ENCODE measurements at places on chromosomes 12 and 14.

- no peak for DNase-seq
Measured at GRCh38 chr14:85813040-85813439, 283.1 kb downstream of the FLRT2 start.

DNA sequence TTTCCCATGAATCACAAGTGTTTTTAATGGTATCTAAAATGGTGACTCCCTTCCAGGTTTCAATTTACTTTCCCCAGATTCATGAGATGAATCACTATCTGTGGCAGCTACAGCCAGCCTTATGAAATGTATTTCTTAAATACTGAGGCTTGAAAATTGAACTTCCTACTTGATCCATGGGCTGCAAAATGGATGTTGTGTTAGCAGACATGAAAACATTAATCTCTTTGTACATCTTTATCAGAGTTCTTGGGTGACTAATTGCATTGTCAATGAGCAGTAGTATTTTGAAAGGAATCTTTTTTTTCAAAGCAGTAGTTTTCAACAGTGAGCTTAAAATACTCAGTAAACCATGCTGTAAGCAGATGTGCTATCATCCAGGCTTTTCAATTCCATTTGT, 250.8 kb downstream of the SLC6A15 start:
- no peak for DNase-seq

GRCh38 chr12:62146318-62146717, 113.9 kb upstream of the USP15 start:
- no peak for DNase-seq

DNA sequence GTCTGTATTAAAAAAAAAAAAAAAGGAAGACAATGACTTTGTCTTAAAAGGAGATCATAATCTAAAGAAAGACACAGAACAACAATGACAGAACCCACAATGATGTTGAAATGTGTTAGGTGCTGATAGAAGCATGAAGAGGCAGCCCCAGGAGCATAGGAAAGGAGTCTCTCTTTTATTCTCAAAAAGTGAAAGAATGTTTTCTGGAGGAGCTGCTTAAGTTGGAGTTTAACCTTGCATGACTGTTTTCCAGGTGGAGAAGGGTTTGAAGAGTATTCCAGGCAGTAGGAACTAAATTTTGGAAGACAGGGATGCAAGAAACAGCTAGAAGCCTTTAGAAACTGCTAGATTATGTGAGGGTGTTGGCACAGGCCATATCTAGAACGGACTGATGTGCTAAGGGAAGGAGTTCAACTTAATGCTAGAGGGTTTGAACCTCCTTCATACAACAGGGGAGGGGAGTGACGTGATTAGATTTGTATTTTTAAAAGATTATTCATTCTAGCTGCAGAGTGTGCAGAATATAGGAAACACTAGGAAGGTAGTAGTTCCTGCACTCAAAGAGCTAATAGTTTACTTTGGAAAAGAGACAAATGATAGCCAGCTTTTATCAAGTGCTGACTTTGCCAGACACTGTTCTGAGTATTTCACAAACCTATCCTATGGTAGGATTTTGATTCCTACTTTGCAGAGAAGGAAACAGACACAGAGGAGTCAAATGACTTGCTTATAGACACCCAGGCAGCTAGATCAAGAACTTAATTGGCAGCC, 4.6 kb upstream of the RPL6 start:
- DNase-seq, result no peak

DNA sequence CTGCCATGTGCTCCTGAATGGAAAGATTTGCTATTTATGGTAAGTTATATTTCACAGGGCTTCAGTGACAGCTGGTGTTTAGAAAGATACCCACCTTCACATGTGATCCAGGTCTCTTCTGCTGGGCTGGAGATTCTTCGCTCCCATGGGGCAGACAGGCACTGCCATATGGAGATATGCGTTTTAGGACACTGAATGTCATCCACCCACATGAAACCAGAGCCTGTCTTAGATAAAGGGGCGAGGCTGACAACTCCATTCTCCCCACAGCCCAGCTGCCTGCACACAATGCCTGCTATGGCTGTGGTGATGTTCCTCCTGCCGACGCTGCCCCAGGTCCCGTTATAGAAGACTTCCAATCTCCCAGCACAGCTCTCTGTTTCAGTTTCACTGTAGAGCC, 69.4 kb downstream of the ACSM4 start:
- DNase-seq, result no peak

GRCh38 chr12:82855872-82856271, 169.2 kb downstream of the TMTC2 start:
- DNase-seq, result no peak

DNA sequence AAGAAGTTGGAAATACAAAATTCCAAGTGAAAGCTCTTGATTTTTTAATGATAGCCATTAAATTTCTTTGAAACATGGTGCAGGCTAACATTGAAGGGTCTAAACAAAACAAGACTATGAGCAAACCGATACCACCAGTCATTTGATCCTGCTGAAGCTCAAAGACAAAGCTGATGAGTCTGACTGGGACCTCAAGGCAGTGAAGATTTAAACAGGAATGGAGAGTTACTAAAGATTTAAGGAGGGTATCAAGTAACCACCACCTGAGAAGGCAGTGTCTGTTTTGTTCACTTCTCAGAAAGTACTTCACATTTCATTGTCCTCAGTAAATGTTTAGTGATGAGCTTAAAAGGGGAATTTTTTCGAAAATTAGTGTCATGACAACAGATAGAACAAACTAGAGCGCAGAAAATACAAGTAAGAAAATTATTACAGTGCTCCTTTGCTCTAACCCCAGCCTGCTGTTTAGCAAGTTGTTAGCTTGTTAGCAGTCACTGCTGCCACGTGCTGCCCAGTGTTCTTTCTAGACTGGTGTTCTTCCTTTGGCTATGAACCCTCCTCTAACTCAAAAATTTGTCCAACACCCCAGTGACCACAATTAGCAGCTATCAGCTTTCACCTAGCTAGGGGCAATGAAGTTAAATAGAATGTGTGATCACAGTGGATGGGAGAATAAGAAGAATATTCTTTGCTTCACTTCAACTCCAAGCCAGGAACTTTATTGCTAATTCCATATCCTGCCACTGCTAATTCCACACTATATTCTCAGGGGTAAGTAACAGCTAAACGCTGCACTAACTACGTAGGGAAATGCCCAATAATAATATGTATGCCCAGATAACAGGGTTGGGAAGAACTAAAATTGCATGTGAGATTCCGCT, 41.1 kb downstream of the YAF2 start:
- no peak for DNase-seq

DNA sequence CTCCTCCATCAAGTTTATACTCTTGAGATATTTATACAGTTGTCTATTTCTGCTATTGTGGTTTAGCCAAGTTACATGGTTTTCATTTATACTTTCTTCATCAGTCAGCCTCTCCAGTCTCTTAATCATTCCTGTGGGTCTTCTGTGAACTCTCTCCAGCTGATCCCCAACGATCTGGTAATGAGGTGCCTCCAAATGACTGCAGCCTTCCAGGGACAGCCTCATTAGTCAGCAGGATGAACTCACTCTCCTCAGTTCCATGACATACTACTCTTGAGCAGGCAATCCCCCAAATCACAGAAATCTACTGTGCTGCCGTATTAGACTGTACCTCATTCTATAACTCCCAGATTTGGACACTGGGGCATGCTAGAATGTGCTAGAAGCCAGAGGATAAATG, 15.3 kb downstream of the AREL1 start:
- no peak for DNase-seq

GRCh38 chr12:47885012-47885501, 19.7 kb downstream of the VDR start:
- no peak for DNase-seq

DNA sequence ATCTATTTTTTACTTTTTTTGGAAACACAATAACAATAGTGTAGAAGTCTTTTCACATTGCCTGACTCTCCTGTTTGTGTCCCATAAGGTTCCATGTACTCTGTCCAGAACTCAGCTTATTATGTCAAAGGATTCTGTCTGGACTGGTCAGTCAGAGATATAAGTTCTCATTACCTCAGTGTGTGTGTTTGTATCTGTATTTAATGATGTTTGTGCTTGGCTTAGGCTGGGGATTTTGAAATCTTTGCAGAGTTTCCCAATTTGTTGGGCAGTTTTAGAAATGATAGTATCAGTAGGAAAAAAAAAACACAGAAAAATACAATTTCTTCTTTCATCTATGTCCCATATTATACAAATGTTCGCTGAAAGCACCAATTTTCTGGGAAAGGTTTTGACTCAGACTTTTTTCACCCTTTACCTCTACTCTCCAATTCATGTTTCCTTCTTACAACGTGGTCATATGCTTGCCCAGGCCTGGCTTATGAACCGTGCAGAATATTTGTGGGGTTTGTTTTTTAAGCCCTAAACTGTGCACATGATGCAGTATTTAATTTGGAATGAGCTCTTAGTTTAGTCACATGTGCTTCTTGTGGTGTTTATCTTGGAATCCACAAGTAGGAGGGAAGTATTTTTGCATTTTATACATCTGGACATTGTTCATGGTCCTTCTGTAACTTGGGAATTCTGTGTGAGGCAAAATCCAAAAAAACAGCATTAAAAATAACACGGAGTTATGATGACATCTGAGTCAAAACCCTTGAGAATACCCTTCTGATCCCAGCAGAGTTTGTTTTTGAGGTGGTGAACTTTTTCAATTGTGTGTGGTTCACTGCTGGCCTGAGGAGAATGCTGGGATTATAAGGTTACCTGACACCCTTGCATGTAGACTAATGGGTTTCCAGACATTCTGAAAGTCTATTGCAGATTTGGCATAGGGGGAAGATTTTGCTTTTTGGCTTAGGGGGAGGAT, 121.2 kb downstream of the RAD51B start:
- no peak for DNase-seq

DNA sequence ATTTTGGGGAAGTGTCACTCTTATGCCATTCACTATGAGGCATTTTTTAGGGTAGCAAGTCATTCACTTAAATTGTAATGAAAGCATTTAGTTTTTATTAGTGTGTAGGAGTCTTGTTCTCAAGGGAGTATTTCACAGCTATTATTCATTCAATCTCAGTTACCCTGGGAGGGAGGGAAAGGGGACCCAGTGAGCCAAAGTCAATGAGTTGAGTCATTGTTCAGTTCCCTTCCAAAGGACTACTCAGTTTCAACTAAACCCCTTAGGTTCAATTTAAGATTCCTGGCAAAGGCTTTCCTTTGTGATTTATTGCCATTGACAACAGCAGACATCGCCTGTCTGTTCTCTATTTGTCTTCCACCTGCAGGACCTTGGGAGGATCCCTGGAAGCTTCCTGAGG, 29.3 kb upstream of the RASSF8 start:
- no peak for DNase-seq

DNA sequence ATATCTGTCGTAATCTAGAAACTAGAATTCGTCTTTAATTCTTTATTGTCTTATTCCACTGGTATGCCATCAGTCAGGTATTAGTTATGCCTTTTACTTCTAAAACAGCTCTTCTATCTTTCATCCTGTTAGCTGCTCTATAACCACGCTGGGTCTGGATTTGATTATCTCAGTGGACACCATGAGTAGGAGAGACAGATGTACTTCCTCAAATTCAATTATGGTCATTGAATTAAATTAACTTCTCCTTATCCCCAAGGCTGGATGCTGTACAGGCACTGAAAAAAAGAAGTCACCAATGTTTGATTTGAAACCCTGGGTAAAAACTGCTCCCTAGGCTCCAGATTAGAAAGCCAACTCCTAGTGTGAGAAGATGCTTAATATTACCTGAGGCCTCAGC, 107.3 kb downstream of the PIK3C2G start:
- DNase-seq, result no peak

- no peak for DNase-seq
Measured at GRCh38 chr14:104445086-104445485, 134.5 kb upstream of the C14orf180 start.

GRCh38 chr14:85943192-85943591, 413.2 kb downstream of the FLRT2 start:
- DNase-seq, result no peak

- no peak for DNase-seq
Measured at GRCh38 chr14:65228956-65229747, 126.8 kb upstream of the MAX start.

- no peak for DNase-seq
Measured at GRCh38 chr14:60968099-60968498, 12.8 kb downstream of the TRMT5 start.

GRCh38 chr12:131860472-131861260, 32.5 kb downstream of the MMP17 start:
- no peak for DNase-seq

GRCh38 chr14:100271247-100271939, 32.4 kb downstream of the YY1 start:
- no peak for DNase-seq

GRCh38 chr14:90399541-90400444, 3.0 kb downstream of the CALM1 start:
- DNase-seq, result peak; percentile 76

GRCh38 chr12:57107456-57108155, 3.6 kb downstream of the STAT6 start:
- no peak for DNase-seq

GRCh38 chr14:85468816-85469215, 61.1 kb upstream of the FLRT2 start:
- DNase-seq, result no peak

DNA sequence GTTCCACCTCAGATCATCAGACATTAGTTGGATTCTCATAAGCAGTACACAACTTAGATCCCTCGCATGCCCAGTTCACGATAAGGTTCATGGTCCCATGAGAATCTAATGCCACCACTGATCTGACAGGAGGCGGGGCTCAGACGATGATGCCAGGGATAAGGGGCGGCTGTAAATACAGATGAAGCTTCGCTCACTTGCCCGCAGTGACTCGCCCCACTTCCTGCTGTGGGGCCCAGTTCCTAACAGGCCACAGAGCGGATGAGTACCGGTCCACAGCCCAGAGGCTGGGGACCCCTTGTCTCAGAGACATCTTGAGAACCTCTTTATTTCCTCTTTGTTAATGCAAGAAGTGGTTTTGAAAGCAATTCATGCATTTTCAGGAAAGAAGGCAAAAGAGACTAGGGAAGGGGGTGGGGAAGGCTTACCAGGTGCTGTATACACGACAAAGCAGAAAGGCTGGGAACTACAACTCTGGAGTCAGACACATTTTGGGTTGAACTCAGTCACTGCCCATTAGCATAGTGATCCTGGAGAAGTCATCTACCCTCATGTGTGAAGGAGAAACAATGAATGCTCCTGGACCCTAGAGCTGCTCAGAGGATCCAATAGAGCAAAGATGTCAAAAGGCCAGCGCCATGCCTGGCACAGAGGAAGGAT, 68.7 kb downstream of the EID3 start:
- DNase-seq, result no peak

GRCh38 chr12:32611986-32612385, 67.1 kb upstream of the DNM1L start:
- DNase-seq, result no peak

DNA sequence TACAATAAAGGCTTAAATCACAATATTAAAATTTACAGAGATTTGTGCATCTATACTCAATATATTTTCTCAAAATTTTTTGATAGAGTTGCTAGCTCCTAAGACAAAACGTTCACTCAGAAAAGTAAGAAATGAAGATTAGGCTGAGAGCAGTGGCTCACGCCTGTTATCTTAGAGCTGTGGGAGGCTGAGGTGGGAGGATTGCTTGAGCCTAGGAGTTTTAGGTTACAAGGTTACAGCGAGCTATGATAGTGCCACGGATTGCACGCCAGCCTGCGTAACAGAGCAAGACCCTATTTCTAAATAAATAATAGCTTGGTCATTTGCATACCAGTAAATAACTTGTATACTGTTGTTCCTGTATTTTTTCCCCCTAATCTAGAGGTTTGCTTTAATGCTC, 35.0 kb upstream of the CFL2 start:
- no peak for DNase-seq

All from activated CD4-positive, alpha-beta T cell treated with anti-CD3 and anti-CD28 coated beads for 1 hour (primary cell).